Lung (tissue), 17 donors: ENCODE measurements at places on chromosomes 1 and 21.

DNA sequence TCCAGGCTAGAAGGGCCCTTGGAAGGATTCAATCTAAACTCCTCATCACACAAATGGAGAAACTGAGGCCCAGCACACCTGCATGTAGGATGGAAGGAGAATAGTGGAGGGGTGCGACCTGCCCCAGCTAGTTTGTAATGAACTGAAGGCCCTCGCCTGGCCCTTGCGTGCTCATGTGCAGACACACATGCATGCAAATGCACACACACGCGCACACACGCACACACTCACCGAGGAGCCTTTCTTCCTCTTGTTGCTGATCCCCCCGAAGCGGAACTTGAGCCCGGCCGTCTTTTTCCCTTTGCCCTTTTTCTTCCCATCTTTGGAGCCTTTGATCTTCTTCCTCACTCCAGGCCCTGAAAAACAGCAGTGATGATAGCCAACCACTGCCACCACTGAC, 27.9 kb downstream of the CHD5 start:
- no peak for DNase-seq

GRCh38 chr1:43802356-43802980, 95.1 kb downstream of the ST3GAL3 start:
- no peak for DNase-seq

GRCh38 chr1:43227143-43227764, 42.5 kb upstream of the TMEM125 start:
- DNase-seq, result peak; percentile 91

GRCh38 chr1:53502641-53503432, 43.6 kb downstream of the DMRTB1 start:
- no peak for DNase-seq

GRCh38 chr1:112714313-112715263, 544 bp downstream of the PPM1J start:
- DNase-seq, result peak; percentile 26

DNA sequence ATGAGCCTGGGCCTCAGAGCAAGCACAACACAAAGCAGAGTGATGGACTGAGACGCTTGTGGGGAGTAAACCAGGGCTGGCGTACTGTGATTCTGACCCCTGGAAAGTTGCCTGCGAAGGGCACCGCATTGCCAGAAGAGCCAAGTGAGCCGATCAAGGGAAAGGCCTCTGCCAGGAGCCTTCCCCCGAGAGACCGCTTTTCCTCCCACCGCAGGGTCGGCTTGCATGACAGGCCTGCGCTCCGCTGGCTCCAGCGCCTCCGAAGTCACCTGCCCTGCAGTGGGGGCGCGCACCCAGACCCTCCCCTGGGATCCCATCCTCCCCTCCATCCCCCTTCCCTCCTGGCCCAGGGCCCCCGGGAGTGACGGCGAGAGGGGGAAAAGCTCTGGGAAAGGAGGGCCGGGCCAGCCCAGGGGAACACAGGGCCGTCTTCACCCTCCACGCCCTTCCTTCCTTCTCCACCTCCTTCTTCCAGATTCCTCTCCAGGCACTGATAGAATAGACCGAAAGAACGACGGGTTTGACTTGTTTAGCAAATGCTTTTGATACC, 165.0 kb downstream of the TRIM33 start:
- peak; percentile 55 for DNase-seq

DNA sequence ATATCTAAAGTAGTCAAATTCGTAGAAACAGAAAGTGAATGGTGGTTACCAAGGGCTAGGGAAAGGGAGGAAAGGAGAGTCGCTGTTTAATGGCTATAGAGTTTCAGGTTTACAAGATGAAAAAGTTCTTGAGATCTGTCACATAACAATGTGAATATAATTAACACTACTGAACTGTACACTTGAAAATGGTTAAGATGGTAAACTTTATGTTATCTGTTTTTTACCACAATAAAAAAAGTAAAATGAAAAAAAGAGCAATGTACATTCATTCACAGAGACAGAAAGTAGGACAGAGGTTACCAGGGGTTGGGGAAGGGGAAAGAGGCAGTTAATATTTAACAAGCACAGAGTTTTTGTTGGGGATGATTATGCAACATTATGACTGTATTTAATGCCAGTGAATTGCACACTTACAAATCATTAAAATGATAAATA, 53.3 kb upstream of the SEC16B start:
- peak; percentile 65 for DNase-seq

GRCh38 chr1:55612988-55613387, 397.8 kb upstream of the USP24 start:
- no peak for DNase-seq

DNA sequence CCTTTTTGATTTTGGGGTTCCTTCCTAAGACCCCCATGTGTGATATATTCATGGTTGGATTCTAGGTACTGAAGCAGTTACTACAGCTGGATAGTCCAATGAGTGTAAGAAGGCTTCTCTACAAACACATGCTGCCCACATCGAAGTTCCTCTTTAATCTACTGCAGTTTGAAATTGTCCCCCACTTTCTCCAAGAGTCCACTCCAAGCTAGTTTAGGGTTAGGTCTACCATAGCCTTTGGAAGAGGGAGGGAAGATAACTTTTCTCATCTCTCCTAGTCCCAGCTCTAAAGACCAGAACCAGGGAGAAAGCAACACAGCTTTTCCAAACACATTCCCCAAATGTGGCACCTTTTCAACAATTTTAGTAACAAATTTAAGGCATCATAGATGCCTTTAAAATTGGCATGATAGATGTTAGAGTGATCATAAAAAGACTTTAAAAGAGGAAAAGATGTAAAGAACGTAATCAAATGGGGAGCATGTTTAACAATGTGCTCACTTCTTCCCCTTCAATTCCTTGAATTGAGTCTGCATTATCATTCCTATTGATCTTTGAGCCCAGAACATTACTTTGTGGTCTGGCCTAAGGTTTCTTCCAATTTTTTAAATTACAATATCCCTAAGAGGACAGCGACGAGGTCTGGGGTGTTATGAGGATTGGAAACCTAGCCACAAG, 1.0 kb upstream of the EXO1 start:
- no peak for DNase-seq

GRCh38 chr21:42520628-42521253, 7.1 kb downstream of the SLC37A1 start:
- DNase-seq, result no peak

DNA sequence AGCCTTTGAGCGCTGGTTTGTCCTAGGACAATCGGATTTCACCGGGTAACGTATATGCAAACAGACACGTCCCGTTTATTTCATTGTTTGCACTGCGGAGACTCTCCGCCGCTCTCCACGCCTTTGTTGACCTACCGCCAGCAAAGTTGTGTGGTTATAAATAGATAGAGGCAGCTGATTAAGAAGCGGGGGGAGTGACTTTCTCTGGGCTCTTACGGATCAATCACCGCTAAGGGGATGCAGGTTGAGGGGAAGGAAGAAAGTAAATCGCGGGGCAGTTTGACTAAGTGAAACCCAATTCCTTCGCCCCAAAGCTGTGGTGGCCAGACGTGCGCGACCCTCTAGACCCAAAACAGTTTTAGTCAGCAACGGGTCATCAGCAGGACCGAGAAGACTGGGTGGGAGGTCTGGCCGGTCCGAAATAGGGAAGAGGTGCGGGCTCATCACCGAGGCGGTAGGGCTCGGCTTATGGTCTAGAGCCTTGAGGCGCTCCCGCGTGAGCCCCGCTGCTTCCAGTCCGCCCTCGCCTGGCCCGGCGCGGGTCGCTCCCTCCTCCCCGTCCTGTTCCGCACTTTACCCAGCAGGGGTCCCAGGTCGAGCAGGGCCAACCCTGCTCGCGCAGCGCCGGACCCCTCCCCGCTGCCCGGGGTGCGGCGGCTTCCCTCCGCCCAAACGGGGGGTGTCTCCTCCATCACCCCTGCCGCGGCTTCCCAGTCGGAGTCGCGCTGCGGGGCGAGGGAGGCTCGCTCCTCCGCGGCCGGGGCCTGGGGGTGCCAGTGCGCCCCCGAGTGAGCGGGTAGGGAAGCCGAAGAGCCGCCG, 120.8 kb upstream of the RRP15 start:
- DNase-seq, result peak; percentile 57

GRCh38 chr1:98884864-98885263, 119.8 kb downstream of the PLPPR5 start:
- no peak for DNase-seq

DNA sequence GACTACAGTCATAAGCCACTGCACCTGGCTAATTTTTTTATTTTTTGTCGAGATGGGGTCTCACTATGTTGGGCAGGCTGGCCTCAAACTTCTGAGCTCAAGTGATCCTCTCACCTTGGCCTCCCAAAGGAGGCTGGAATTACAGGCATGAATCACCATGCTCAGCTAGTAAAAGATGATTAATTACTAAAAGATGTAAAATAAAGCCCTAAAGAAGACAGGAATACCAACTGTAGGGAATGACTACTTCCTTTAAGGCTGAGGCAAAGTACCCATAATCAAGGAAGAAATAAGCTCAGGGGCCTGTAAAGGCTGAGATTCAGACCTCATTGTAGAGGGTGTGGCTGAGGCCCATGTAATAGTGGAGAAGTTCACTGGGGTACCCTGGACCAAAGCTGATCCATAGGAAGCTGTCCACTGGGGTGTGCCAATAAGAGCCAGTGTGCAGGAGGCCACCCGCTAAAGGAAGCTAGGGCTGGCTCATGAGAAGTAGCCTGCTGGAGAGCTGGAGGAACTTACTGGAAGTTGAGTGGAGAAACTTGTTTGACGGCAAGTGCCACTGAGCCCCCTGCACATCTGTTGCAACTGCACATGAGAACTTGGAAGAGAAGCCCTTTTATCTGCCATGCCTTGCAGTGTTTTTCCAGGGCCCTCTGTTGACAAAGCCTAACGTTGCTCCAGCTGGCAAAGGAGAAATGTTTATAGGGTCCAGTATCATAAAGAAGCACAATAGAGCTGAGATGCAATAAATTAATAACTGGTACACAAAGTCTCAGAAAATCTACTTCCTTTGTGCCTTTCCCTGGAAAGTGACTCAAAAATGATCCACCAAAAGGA, 17.8 kb upstream of the SERTAD4 start:
- no peak for DNase-seq

DNA sequence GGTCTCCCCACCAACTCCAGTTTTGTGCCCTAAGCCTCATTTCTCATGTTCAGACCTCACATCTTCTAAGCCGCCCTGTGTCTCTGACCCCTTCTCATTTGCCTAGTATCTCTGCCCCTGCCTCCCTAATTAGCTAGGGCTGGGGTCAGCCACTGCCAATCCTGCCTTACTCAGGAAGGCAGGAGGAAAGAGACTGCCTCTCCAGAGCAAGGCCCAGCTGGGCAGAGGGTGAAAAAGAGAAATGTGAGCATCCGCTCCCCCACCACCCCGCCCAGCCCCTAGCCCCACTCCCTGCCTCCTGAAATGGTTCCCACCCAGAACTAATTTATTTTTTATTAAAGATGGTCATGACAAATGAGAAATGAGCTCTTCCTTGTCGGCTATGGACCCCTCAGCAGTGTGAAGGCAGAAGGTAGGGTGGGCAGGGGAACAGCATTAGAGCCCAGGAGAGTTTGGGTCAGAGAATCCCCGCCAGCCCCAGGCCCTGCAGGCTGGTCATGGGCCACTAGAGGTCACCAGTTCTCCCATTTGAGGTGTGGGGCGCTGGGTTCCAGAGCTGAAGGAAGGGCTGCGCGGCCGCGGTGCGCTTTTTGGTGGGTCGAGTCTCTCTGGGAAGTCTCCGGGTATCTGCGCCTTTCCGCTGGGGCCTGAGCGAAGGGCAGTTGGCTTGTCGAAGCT, 11.5 kb downstream of the ADAMTSL4 start:
- DNase-seq, result peak; percentile 93

GRCh38 chr1:235013512-235013911, 115.1 kb downstream of the TOMM20 start:
- DNase-seq, result no peak

GRCh38 chr1:94962409-94963265, 35.7 kb upstream of the CNN3 start:
- DNase-seq, result peak; percentile 76

DNA sequence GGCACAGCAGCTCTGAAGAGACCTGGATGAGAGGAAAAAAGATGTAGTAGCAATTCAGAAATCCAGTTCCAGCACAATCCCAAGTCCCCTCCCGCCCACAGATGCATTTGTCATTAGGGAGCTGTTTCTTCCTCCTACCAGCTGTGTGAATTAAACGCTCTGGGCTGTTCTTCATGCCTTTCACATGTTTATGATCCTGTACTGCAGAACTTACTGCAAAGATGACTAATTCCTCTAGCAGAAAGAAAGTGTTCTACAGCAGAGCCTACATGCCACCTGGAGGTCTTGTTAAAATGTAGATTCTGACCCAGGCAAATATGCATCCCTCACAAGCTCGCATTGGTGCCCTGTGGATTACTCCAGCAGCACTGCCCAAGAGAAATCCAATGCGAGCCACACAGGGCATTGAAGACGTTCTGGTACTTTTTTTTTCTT, 6.5 kb downstream of the ENO1 start:
- no peak for DNase-seq

GRCh38 chr21:36709868-36710728, 11.2 kb downstream of the SIM2 start:
- no peak for DNase-seq

DNA sequence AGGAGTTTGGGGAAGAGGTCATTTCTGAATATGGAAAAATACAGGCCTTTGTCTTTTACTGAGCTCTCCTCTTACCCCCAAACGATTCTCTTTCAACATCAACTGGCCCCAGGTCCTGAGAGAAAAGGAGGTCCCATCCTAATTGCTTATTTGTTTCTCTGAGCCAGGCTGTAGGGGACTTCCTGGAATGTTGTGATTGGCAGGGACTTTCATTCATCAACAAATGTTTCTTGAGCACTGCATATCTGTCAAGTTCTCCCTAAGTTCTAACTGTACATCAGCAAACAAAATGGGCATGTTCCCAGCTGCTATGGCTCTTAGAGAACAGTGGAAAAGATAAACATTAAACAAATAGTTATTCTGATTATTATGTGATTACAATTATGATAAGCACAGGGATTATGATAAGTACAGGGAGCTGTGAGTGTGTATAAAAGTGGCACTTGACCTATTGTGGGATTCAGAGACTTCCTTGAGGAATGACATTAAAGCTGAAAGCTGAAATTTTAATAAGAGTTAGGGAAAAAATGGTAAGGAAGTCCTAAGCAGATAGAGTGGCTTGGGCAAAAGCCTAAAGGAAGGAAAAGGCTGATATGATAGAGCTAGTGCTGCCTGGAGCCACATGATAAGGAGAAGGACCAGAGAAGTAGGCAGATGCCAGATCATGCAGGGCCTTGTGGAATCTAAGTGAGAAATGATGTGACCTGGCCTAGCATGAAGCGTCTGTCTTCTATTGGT, 11.6 kb downstream of the GPX7 start:
- no peak for DNase-seq

GRCh38 chr1:104387716-104388508, 638.2 kb downstream of the AMY1C start:
- DNase-seq, result no peak

- DNase-seq, result no peak
Observed at GRCh38 chr1:207051191-207051943, at the start of gene YOD1. YOD1 (minus strand) TSS chr1:207051208; CDS start chr1:207051030, 178 bp downstream.

GRCh38 chr21:15255261-15255660, 190.5 kb upstream of the NRIP1 start:
- DNase-seq, result no peak
